ENCODE measurements at places on chromosomes 7 and 10.

- no peak for DNase-seq
Observed at GRCh38 chr10:64846700-64847099, 1325.5 kb downstream of the REEP3 start.

GRCh38 chr7:41942468-41943093, 239.7 kb upstream of the INHBA start:
- no peak for DNase-seq

- no peak for DNase-seq
Observed at GRCh38 chr10:97673736-97674525, 13.1 kb downstream of the AVPI1 start.

GRCh38 chr10:103676058-103676785, 179.2 kb downstream of the SH3PXD2A start:
- no peak for DNase-seq

DNA sequence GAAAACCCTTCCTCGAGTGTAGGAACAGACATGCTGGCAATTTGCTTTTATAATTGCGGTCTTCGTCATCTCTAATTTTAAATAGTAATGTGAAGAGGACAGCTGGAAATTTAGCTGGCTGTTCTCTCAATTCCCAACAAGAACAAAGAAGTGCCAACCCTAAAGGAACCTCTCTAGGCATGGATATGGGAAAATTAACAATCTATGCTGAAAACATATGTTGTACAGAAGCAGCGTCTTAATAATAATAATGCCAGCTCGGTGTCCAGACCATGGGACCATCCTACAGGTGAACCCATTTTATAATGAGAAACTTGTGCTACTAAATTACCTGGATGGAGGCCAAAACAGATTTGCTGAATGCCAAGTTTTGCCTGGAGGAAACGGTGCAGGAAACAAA, 641.4 kb upstream of the MGMT start:
- no peak for DNase-seq

DNA sequence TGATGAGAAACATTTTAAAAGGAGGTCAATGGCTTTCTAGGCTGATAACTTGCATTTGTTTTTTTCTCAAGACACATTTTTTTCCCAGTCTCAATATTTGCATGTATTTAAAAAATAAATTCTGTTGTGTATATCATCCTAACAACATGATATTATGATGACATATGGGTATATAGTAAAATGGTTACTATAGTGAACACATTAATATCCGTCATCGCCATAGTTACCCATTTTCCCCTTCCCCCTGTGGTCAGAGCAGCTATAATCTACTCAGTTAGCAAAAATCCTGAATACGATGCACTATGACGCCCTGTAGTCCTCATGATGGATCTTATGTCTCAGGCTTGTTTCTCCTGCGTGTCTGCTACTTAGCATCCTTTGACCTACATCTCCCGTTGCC, 60.9 kb upstream of the ZPBP start:
- DNase-seq = no peak

- no peak for DNase-seq
Observed at GRCh38 chr7:136857573-136857972, 10.9 kb upstream of the CHRM2 start.

- no peak for DNase-seq
Observed at GRCh38 chr10:23310404-23310803, 34.2 kb downstream of the C10orf67 start.

DNA sequence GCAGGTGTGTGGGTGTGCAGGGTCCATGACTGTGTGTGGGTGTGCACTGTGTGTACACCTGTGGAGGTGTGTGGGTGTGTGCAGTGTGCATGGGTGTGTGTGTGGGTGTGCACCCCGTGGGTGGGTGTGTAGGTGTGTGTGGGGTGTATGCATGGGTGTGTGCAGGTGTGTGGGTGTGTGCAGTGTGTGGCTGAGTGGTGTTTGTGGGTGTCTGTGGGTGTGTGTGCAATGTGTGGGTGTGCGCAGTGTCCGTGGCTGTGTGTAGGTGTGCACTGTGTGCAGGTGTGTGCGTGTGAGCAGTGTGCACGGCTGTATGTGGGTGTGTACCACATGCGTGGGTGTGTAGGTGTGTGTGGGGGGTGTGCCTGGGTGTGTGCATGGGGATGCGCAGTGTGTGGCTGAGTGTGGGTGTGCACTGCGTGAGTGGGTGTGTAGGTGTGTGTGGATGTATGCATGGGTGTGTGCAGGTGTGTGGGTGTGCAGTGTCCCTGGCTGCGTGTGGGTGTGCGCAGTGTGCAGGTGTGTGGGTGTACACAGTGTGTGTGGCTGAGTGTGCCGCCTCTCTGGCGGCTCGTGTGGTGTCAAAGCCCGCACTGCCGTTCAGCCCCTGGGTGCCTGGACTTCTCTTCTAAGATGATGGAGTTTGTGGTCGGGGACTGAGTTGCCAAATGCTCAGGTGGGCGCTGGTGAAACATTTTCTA, 208.3 kb downstream of the DNAJB6 start:
- peak; percentile 18 for DNase-seq

GRCh38 chr7:10436302-10436701, 537.4 kb upstream of the PHF14 start:
- no peak for DNase-seq

- no peak for DNase-seq
Observed at GRCh38 chr7:115676080-115676479, 354.5 kb downstream of the TFEC start.

- DNase-seq = no peak
Observed at GRCh38 chr10:1320739-1321320, 264.6 kb downstream of the WDR37 start.

DNA sequence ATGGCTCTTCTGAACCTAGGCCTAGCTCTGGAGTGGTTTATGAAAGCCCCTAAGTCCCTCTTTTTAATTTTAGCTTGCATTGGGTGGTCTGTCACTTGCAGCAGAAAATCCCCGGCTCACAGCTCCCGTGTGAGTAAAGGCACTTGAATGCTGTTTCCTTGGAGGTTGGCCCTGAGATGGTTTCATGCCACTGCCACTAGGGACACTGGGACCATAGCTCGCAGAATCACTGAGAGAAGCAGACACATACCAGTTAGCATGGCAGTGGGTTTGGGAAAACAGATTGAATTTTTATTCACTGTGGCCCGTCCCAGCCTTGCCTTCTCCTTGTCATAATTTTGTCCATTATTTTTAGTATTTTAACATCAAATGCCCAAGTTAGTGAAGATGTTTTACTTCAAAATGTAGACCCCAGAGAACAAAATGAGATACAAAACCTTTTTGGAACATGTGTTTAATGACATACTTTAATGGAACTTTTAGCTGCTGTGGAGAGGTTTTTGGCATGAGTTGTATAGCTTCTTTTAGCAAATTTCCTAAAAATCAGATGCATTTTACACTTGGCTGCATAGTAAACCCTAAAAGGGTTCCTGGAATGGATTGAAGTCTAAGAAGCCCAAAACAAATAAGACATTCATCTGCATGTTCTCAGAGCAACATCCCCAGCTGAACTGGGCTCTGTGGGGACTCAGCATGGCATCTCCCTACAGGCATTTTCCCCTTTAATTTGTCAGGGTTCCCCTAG, 259.7 kb upstream of the PITRM1 start:
- DNase-seq = no peak

DNA sequence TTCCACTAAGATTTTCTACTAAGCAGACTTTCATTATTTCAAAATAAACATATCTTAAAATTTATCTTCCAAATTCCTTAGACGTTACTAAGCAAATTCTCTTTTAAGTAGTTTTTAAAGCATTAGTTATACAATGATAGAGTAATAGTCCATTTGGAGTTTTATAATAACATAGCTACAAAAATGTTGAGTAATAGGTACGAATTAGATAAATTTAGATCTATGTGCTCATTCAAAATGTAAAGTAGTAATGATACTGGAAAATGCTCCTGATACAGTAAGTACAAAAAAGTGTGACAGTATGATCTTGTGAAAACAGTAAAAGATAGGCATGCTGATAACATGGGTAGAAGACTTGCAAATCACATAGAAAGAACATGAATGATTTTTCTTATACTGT, 4.5 kb downstream of the DMTF1 start:
- DNase-seq = no peak

GRCh38 chr7:30683816-30684215, 1.6 kb upstream of the CRHR2 start:
- DNase-seq = peak; percentile 59

GRCh38 chr10:67650558-67650957, 45.4 kb downstream of the CTNNA3 start:
- DNase-seq = no peak

DNA sequence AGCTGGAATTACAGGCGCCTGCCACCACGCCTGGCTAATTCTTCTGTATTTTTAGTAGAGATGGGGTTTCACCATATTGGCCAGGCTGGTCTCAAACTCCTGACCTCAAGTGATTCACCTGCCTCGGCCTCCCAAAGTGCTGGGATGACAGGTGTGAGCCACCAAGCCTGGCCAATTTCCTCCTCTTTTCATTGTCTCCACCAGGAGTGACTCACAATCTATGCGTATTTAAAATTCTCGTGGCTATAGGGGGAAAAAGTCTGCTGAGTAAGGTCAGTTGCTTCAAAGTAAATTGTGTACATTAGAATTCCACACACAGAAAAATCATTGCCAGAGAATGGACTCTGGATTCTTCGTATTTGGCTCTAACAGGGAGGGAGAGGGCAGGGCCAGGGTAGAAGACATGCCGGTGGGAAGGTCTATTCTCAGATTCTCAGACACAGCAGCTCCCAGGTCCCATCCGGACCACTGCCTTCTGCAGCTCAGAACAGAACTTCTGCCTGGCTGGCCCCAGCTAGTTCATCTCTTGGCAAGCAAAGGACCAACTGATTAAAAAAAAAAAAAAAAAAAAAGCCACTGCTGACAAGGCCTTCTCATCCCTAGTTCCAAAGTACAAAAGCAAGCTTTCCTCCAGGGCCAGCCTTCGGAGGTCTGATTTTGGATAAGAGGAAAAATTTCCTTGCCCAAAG, 22.2 kb downstream of the PSPH start:
- DNase-seq = no peak

DNA sequence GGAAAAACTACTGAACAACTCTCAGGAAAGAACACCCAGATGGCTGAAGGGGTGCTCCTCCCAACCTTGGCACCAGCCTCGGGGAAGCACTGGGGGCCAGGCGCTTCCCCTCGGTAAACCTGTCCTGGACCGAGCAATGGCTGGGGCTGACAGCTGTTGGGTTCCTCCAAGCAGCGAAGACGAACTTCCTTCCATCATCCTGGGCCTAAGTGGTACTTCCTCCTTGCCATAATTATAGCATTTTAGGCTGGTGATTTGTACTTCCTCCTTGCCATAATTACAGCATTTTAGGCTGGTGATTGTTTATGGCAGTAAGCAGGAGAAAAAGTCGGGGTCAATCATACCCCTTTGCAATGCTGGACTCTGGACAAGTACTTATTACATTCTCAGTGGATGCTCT, 69.3 kb downstream of the MYOF start:
- no peak for DNase-seq

GRCh38 chr7:101494602-101495329, 132.1 kb downstream of the COL26A1 start:
- DNase-seq = no peak

- DNase-seq = no peak
Observed at GRCh38 chr7:19296617-19297016, 151.4 kb upstream of the FERD3L start.

DNA sequence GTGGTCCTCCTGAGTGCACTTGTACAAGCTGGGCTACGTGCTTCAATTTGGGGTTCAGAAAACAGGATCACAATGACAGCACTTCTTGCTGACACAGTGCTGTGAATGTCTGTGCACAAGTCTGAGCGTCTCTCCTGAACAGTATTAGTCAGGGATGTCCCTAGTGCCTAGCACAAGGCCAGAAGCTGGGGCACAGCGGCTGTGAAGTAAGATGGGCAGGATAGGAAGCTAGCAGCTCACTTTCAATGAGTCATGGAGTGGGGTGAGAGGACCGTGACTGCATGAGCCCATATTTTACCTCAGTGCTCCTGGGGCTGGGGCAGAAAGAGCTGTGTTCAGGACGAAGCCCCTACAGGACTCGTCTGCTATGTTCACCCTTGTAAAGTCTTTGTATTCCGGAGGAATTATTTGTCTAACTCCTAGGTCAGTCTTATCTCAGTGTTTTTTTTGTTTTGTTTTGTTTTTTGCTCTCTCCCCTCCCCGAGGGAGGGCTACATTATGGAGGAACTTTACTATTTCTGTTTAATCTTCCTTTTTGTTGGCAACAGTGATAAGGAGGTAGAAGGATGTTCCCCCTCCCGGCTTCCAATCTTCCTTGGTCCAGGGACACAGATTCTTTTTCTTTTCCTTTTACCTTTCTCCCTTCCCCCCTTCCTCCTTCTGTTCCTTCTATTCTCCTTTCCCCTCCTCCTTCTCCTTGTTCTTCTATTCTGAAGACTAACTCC, 2.8 kb upstream of the LRMDA start:
- no peak for DNase-seq

DNA sequence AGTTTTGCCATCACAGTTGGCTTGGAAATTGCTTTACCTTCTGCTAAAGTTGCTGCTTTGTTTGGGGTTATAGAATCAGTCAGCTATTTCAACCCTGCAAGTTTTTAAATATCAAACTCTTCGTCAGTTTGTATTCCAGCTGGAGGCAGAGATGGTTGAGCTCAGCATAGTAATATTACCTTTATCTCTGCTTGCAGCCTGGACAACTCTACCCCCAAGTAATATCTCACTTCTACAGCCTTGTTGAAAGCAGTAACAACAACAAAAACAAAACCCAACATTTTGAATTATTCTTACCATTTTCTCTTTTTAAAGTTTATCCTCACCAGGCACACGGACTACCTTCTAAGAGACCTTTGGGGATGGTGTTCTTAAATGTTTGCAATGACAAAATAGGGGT, 239.1 kb upstream of the PHF14 start:
- DNase-seq = no peak

- DNase-seq = no peak
Observed at GRCh38 chr7:80413383-80413945, 98.4 kb downstream of the GNAT3 start.

DNA sequence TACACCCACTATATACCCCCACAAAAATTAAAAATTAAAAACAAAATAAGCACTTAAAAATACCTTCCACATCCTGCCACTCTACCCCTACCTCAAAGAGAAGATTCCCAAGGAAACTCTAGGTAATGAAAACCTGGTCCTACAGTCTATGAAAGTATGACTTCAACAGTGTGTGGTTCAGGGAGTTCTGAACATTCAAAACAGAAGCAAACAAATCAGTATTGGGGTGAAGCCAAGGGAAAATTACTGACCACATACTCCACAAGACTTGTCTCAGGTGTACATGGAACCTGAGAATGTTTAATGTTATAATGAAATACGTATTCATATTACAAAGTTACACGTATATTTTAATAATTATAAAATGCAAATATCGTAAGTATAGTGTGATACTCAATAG, 20.3 kb upstream of the LIPM start:
- no peak for DNase-seq

- DNase-seq = no peak
Observed at GRCh38 chr7:136637813-136638212, 230.6 kb upstream of the CHRM2 start.

All from left ventricle myocardium superior (tissue), 1 donor.